ENCODE measurements at places on chromosomes 13 and 19. TPM values are rescaled to one million over a fixed set of nuclear protein-coding genes. Genes with fewer than 3 reads are reported as not detected.

Gene CEACAM3
- not detected for total RNA-seq

Gene DMKN
- 25.7 TPM for total RNA-seq

GRCh38 chr13:27446986-27447583 lies 3.3 kb downstream of the MTIF3 start:
- peak; percentile 13 for DNase-seq

DNA sequence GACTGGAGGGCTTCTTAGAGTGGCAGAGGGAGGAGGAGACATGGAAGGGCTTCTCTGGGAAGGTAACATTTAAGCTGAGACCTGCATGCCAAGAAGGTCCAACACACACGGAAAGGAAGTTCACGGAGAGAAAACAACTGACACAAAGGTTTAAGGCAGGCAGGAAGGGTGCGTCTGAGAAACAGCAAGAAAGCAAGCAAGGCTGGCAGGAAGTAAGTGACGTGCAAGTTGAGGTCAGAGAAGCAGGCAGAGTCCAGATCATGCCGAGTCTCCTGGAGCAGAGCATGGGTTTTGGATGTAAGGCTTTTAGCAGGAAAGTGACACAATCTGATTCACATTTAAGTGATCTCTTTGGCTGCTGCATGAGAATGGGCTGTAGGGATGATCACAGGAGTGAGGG lies 60.5 kb downstream of the ATP7B start:
- no peak for DNase-seq

DNA sequence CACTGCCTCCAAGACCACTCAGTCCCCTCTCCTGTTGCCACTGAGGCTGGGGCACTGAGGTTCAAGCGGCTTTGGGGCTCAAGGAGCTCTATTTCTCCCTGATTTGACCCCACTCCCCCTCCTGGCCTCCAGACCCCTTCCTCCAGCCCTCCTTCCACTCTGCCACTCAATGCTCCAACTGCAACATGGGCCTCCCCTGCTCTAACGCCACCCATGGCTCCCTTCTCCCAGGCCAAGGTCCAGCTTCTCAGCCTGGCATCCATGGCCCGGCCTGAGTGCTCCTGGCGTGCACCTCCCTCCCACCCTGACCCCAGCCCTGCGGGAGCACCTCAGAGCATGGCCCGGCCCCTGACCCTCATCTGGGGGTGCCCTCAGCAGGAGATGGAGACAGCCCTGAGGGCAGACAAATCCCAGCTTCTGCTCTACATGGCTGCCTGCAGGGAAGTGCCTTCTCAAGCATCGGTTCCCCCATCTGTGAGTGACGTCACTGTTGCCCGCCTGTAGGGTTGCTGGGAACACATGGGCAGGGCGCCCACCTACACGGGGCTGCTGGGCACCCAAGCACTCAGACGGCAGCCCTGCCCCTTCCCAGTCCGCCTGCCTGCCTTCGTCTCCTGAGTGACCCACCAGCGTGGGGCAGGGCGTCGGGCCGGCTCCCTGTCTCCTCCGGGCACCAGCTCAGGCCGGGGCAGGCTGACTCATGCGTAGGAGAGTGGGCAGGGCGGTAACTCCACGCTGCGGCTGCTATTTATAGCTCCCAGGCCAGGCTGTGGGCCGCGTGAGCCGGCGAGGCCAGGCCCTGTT lies 1.6 kb upstream of the DIRAS1 start:
- no peak for DNase-seq

Measured in tongue (tissue), 3 donors.